ENCODE measurements at places on chromosomes 6 and 20. TPM values are rescaled to one million over a fixed set of nuclear protein-coding genes. Genes with fewer than 3 reads are reported as not detected.

DNA sequence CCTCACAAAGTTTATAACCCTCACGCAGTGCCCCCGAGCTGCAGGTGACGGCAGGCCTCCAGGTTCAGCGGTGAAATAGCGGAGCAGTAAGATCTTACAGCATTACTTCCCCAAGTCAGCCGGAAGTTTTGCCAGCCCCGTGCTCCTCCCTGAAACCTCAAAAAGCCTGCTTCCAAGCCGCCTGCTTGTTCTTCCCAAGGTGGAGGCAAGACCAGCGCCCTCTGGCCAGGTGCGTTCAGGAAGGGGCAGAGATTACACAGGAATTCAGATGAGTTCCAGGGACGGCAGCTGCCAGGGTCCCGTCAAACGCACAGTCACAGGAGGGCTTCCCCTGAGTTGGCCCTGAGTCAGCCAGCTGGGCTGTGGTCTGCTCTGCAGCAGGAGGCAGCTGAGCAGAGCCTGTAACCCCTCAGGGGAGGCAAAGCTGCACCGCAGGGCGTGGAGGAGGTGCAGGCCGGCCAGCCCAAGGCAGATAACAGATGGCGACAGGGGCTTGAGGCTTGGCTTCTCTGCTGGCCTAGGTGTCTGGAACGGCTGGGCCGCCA, 124.1 kb upstream of the RPS6KA2 start:
- DNase-seq: no peak

- no peak for DNase-seq
These were observed 34.5 kb downstream of the HCRTR2 start for GRCh38 chr6:55208478-55209458.

DNA sequence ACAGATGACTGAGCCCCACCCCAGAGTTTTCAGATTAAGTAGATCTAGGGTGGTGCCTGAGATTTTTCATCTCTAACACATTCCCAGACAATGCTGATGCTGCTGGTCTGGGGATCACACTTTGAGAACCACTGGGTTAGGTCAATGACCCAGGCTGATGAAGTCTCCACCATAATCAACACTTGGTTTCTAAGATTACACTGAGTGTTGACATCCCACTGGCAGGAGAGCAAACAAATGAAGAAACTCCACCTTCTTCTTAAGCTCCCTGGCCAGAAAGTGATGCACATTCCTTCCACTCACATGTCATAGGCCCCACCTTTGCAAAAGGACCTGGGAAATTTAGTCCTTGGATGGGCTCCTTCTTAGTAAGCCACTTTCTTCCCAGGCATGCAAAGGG, 53.1 kb downstream of the MAFB start:
- DNase-seq: no peak

Gene GINS1
- 0.28 TPM for total RNA-seq

Gene CFAP206
- total RNA-seq: not detected

DNA sequence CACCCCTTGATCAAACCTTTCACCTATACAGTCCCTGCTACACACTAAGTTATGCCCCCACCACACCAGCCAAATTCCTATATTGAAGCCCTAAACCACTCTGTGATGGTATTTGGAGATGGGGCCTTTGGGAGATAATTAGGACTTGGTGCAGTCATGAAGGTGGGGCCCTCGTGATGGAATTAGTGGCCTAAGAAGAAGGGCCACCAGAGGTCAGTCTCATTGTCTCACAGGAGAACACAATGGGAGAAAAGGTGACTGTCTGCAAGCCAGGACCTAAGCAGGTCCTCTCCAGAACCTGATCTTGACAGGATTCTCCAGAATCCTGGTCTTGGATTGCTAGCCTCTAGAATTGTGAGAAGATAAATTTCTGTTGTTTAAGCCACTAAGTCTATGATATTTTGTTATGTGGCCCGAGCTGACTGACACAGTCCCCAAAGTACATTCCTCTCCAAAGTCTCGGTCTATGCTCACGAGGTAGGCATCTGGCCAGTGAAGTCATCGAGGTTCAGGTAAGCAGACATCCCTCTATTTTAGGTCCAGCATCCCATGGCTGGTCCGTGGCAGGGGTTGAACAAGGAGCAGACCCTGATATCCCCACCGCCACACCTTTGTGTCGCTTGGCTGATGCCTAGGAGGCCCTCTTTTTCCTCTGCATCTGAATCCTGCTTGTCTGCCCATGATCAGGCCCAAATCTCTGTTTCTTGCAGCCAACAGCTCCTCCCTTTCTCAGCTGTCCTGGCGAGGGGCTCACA, 138.9 kb downstream of the NFATC2 start:
- DNase-seq: no peak

DNA sequence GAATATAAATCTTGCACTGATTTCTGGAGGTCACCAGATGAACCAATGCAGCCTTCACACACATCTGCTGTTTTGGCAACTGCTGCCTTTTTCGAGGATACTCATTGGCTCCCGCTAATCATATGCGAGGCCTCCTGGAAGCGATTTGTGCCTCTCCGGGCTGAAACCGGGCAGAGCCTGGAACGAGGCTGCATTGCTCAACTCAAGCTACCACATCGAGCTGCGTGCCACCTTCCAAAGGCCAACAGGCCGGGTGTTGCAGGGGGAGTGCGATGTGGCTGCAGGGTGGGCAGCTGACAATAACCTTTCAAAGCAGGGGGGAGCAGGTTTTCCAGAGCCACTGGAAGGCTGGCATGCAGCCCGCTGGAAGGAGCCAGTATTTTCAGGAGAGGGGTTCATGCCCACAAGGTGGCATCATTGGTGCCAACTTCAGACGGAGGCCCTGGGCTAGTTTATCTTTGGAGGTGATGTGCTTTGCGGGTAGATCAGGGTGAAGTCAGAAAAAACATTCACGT, 122.6 kb upstream of the IFNGR1 start:
- no peak for DNase-seq

DNA sequence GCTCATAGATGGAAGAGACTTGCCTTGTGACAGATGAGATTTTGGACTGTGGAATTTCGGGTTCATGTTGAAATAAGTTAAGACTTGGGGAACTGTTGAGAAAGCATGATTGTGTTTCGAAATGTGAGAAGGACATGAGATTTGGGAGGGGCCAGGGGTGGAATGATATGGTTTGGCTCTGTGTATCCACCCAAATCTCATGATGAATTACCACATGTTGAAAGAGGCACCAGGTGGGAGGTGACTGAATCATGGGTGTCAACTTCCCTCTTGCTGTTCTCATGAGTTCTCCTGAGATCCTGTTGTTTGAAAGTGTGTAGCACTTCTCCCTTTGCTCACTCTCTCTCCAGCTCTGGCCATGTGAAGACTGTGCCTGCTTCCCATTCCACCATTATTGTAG, 17.9 kb downstream of the AHI1 start:
- DNase-seq: no peak

Gene OPRL1
- 0.82 TPM for total RNA-seq

- no peak for DNase-seq
These were observed 30.4 kb upstream of the MRAP2 start for GRCh38 chr6:84003131-84003530.

- DNase-seq: no peak
These were observed 32.3 kb downstream of the GSTA3 start for GRCh38 chr6:52877168-52877567.

Gene FRK
- total RNA-seq: 0.27 TPM

GRCh38 chr6:169906004-169906687, 154.7 kb downstream of the ERMARD start:
- peak; percentile 18 for DNase-seq

DNA sequence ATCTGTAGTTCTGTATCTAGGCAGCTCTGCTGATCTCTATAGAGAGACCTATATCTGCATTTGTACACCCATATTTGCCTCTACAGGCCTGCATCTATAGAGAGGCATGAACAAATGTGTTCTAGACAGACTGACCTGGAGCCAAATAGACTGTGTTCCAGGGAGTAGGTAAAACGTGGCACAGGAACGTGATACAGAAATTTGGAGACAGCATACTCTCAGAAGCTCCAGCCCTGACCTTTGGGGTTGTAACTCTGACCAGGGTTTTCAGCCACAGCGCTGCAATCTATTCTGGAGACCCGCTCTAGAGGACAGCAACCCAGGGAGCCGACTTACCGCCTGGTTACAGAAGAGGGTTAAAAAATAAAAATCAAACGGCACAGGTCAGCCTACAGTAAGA, 983 bp downstream of the RBBP9 start:
- DNase-seq: no peak

GRCh38 chr6:28896505-28897368, 27.0 kb downstream of the TRIM27 start:
- DNase-seq: peak; percentile 81

Gene STX11
- total RNA-seq: 5.3 TPM

GRCh38 chr6:5361396-5361795, 100.1 kb downstream of the FARS2 start:
- no peak for DNase-seq

GRCh38 chr6:113526995-113527394, 330.1 kb upstream of the MARCKS start:
- DNase-seq: no peak

GRCh38 chr6:79764747-79765146, 133.6 kb downstream of the SH3BGRL2 start:
- no peak for DNase-seq

Gene ZSCAN12
- 7.2 TPM for total RNA-seq

Gene PCK1
- total RNA-seq: 0.55 TPM

DNA sequence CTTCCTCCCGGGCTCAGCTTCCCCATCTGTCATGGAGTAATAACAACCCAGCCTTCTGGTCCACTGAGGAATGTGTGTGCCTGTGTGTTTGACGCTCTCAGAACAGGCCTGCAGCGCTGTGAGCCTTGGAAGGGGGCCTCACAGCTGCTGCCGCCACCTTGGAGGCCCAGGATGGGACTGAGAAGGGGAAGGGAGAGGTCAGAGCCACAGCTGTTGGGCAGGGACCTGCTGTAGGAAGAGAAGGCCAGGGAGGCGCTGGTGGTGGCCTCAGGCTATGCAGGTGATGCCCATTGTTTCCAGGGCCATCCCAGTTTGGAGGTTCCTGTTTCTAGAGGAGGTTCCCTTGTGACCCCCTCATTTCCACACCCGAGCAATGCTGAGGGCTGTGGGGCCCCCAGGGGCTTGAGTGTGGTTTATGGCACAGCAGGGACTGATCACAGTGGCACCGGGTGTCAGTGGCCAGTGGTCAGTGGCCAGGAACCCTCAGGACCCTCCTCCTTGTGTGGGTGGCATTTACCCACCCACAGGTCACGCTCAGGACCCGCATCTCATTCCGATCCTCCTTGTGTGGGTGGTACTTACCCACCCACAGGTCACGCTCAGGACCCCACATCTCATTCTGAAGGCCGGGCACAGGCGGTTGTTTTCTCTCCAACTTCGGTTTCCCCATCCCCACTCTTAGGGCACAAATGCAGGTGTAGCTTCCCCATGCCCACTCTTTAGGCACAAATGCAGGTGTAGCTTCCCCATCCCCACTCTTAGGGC, 14.0 kb downstream of the TPD52L2 start:
- no peak for DNase-seq

All from sigmoid colon (tissue), 7 donors.